Foreskin fibroblast (primary cell): ENCODE measurements at places on chromosomes 12 and 14.

DNA sequence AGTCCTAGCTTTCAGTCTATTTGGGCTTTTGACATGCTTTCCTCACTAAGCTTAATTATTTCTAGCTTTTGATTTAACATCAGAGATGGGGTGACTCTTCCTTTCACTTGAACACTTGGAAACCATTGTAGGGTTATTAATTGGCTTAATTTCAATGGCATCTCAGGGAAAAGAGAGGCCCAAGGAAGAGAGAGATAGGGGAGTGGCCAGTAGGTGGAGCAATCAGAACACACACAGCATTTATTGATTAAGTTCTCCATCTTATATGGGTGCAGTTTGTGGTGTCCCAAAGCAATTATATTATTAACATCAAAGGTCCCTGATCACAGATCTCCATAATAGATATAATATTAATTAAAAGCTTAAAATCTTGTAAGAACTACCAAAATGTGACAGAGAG, 1466.1 kb upstream of the SEL1L start:
- no peak for DNase-seq

GRCh38 chr12:110744601-110745264, 2.0 kb upstream of the PPP1CC start:
- DNase-seq = peak; percentile 63

DNA sequence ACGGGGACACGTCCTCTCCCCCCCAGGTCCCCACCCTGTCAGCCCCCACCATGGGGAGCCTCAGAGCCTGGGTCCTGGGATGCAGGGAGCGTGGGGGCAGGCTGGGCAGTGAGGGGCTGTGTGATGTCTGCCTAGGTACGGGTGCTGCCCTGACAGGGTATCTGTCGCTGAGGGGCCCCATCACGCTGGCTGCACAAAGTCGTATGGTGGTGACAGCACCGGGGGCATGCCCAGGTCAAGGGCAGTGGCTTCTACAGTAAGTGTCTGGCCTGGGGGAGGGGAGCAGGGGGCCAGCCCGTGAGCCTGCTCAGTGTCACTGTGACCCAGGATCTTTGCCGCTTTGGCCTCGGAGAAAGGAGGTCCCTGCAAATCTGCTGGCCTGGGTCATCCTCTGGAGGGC, 23.3 kb downstream of the PAPLN start:
- no peak for DNase-seq

DNA sequence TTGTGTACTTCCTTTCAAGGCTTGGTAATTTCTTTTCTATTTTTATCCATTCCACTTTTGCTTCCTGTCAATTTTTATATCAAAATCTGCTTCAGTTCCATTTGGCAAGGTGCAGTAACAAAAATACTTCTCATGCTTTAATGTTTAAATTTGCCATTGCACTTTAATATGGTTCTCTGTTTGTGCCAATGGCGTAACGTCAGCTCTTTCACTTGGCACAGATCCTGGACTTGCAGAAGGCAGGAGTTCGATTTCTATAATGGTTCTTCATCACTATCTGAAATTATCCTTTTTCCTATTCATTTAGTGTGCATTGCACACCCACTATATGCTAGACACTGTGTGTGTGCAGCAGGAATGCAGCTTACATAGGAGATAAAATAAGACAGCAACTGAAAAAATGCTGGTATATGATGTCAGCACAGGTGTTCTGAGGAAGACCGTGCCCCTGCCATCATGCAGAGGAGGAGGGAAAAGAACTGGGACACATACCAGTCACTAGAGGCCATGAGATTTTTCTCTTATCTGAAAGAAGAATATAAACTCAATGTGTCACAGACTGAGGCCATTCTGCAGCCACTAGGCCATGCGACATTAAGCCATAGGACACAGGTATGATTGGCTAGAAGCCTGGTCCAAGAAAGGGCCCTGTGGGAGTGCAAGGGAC, 298.2 kb downstream of the RPAP3 start:
- DNase-seq = no peak

DNA sequence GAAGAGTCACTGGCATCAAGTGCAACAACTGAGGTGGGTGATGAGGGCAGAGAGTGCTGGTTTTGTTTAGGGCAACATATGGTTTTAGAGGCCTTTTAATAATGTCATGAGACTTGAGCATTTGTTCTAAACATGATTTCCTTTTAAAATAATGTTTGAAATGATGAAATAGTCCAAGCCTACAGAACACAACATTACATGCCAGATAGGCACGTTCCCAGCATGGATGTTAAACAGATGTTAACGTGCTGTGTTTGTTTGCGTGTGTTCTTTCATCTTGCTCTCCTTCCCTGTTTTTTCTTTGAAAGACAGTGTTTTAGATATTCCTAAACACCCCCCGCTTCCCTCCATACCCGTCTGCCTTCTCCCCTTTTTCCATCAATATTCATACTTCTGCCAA, 82.3 kb downstream of the RGS6 start:
- DNase-seq = no peak

GRCh38 chr12:109449845-109450532, 27.1 kb downstream of the KCTD10 start:
- DNase-seq = no peak

DNA sequence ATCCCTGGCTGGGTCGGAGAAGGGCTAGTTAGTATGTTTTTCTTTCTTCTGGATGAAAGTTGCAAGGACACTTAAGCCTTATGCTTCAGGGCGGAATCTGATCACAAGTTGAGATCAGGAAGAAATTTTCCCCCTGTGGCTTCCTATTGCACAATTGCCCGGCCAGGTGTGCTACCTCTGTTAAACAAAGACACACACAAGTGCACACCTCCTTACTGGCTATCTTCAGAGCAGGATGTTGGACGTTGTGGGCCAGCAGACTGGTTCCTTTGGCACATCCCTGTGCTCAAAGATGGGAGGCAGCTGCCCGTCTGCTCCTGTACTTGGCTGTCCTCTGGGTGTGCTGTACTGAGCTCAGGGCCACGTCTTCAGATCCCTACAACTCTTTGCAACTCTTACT, 19.1 kb downstream of the ETV6 start:
- no peak for DNase-seq

DNA sequence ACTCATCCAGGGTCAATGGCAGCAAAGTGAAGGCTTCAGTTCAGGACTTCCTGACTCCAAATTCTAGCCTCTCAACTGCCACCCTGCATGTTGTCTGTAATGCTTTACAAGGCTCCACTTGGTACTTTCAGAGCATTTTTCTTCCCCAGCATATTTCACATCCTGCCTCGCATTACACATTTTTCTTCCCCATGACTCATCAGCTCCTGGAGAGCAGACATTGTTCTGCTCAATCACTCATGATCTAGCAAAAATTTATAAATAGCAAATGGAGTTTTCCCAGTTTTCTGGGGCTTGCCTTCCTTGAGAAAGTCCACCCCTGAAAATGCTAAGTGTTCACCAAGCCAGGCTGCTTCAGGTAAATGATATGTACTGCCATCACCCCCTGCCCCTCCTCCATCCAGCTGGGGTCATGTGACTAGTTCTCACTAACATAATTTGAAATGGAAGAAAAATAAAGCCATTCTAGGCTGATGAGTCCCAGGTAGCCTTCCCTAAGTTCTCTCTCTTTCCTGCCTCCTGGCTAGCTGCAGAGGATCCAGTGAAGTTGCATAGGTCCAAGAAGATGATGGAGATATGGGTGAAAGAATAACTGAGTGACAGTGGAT, 69.4 kb downstream of the ARMH4 start:
- peak; percentile 74 for DNase-seq

GRCh38 chr12:53006810-53007309, 604 bp downstream of the EIF4B start:
- DNase-seq = peak; percentile 52

DNA sequence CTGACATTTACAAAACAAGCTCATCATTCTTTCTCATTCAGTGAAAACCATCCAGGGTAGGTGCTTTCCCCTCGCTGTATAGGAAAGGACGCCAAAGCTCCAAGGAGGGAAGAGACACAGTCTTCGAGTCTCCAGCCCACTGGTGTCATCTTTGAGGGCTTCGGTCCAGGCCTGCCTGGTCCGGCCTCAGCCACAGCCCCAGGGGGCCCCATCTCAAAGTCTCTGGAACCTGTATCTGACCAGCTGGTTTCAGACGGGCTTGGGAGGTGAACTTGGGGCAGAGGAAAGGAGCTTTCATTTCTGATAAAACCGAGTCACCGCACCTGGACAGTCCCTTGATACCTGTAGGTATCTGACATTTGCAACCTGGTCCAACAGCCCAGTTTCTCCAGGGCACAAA, 229.5 kb upstream of the RTL1 start:
- DNase-seq = no peak

DNA sequence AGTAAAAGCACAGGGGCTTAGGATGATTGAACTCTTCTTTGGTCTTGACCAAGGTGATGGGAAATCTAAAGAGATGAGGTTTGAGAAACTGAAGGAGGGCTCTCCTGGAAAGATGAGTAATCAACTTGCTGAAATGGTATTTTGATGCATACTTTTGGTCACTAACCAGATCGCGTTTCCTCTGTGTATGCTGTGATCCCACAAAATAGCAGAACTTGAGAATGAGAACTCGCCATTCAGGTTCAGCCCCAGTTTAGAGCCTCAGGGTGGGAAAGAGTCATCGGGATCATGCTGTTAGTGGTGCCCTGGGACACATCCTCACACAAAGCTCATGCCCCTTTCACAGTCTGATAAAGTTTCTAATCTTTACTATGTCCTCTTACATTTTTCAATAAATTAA, 488.8 kb downstream of the ETNK1 start:
- no peak for DNase-seq

- DNase-seq = no peak
Measured at GRCh38 chr14:35867280-35867629, 41.1 kb downstream of the BRMS1L start.

DNA sequence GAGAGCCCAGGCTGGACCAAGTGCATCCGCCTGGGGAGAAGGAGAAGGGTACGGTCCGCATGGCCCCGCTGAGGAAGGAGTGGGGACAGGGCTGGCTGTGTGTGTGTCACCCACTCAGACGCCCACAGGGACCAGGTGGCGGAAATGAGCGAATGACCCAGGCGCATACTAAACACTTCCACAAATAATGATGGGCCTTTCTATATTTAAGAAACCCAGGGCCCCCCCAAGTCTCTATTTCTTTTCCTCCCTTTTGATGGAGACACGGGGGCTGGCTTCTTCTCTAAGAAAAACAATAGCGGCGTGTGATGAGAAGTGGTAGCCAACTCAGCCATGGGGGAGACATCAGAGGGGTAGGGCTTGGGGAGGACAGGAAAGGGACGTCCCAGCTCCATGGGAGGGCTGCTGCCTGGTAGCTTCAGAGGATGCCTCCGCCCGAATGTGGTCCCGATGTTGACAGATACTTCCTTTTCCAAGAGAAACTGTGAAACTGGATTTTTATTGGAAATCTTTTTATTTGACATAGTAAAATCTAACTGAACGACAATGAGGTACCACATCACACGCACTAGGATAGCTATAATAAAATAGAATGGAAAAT, 6.3 kb upstream of the MAP1LC3B2 start:
- DNase-seq = no peak

GRCh38 chr14:47785058-47785457, 109.7 kb upstream of the MDGA2 start:
- no peak for DNase-seq

GRCh38 chr14:71686677-71687076, 245.6 kb upstream of the RGS6 start:
- DNase-seq = peak; percentile 22

- no peak for DNase-seq
Measured at GRCh38 chr14:25882899-25883298, 714.9 kb downstream of the NOVA1 start.

DNA sequence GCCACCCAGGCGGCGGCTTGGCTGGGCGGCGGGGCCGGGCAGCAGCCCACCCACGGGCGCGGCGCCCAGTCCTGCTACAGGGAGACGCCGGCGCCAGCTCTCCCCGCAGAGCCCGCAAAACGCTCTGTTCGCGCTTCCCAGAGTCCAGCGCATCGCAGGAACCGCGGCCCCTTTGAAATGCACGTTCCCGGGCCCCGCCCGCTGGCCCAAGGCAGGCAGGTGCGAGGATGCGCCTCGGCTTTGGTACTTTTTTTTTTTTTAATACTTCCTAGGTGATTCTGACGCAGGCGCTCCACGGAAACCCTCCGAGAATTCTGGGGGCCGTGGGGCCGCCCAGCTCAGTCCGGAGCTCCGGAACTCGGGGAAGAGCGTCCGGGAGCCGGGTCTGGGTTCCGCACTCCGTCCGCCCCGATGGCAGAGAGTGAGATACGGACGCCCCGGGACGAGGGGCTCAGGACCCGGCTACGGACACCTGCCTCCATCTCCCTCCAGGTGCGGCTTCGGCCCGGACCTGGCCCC, 483 bp downstream of the POC1B start:
- DNase-seq = peak; percentile 9

GRCh38 chr14:81243499-81243898, 22.7 kb upstream of the GTF2A1 start:
- no peak for DNase-seq

- DNase-seq = no peak
Measured at GRCh38 chr14:103728721-103729120, 13.1 kb downstream of the ZFYVE21 start.

GRCh38 chr12:105214670-105215375, 21.2 kb downstream of the APPL2 start:
- DNase-seq = peak; percentile 74

DNA sequence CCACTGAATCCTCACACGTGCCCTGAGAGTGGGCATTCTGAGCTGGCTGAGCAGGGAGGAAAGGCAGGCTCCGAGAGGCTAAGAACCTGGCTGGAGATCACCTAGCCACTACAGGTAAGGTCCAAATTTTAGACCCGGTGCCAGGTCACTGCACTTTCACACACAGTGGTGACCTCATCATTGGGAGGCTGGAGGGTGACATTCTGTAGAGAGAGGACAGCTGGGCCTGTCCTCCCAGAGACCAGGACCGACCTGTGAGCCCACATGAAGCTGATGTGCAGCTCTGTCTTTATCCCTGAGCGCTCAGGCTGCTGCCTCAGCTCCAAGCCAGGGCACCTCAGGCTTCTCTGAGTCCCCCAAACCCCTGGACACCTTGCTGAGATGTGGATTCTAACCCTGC, 4.1 kb downstream of the TTC7B start:
- DNase-seq = no peak

GRCh38 chr14:59362513-59362912, 102.7 kb downstream of the GPR135 start:
- peak; percentile 27 for DNase-seq

GRCh38 chr12:26723379-26724308, 109.3 kb downstream of the ITPR2 start:
- DNase-seq = no peak

GRCh38 chr12:45781080-45781479, 51.6 kb downstream of the ARID2 start:
- DNase-seq = no peak

- DNase-seq = no peak
Measured at GRCh38 chr12:47777741-47778558, 4.9 kb downstream of the SLC48A1 start.

- DNase-seq = peak; percentile 66
Measured at GRCh38 chr12:46219877-46220655, 48.8 kb downstream of the SLC38A1 start.
